ENCODE measurements at places on chromosomes 7 and 10. TPM values are rescaled to one million over a fixed set of nuclear protein-coding genes. Genes with fewer than 3 reads are reported as not detected.

DNA sequence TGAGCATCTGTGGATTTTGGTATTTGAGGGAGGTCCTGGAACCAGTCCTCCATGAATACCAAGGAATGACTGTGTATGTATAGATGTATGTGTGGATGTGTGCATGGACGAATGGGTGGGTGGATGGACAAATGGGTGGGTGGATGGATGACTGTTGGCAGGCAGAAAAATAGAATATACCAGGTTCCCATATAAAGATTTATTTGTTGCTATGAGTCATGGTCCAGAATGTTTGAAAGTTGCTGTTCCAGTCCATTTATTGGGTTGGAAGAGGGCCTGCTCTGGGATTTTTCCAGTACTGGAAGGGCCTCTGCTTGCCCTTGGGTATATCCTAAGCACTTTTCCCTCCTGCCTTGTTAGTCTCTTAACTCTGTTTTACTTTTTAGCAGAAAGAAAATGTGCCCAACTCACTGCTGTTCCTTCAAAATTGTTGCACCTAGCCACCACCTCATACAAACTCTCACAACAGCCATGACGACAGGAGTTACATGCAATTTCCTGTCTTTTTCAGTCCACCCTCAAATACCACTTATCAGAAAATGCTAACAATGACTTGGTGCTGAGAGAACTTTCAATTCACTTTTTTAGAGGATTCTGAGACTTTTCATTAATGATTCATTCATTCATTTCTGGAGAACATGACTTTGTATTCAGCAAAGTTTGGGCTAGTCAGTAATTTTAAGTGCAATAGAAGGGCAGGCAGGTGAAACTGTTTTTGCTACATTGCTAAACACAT, 108.1 kb downstream of the EEPD1 start:
- DNase-seq, result no peak

- no peak for DNase-seq
Measured at GRCh38 chr7:74655768-74656440, 1.6 kb upstream of the GTF2I start.

GRCh38 chr10:99905971-99906370, 103.8 kb downstream of the DNMBP start:
- no peak for DNase-seq

DNA sequence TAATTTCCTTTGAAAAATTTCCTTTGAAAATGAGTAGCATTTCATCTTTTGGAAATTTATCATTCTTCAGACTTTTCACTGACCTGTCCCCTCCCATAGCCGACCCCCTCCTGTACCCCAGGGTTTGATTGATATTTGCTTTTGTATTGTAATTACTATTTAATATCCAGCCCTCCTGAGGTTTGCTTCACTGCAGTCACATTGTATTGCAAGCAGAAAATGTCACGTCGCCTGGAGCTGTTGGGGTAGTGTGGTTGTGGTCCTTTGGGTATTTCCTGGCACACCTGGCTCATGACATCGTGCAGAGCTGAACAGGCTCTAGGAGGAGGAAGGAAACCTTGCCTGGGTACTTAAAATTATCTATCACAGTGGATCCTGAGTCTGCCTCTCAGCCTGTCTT, 116.1 kb downstream of the INSYN2A start:
- DNase-seq, result no peak

DNA sequence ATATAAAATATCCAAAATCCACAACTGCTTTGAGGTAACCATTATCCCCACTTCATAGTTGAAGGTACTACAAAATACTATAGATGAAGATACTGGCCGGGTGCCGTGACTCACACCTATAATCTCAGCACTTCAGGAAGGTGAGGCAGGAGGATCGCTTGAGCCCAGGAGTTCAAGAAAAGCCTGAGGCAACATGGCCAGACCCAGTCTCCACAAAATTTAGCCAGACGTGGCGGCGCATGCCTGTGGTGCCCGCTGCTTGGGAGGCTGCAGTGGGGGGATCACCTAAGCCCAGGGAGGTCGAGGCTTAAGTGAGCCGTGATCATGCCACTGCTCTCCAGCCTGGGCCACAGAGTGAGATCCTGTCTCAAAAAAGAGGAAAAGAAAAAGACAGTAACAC, 21.7 kb downstream of the TMEM254 start:
- DNase-seq, result no peak

DNA sequence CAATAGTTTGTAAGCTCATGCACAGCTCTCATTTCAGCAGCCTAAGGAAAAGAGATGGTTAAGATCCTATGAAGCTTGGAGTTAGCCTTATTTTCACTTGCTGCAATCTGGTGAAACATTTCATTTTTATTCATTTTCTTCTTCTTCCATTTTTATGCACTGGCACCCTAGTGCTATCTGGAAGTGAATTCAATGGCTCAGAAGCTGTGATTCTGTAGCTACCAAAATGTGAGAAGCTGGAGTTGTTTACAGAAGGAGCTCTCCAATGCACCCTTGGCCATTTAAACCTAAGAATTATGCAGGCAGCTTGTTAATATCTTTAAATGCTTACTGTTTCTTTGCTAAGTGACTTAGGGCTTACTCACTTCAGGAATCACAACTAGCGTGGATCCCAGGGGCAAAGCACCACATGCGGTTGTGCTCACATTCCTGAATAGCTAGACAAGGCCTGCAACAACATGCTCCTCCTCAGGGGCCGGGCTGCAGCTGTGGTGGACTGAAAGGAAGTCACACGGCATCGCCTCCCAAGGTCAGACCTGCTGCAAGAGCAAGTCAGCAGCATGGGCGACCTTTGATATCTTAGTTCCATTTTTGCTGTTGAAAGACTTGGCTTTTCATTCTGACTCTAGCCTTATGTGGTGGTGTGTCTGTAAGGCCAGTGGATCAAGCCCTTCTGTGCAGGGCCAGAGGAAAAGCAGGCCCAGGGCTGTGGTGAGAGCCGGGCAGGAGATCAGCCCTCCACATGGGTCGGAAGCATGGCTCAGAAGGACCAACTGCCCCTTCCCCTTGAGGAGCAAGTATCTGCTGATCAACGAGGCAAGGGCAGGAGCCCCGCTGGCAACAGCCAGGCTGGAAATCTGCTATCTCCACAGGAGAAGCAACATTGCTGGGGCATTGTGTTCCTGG, 91.9 kb upstream of the MBL2 start:
- DNase-seq, result peak; percentile 83

DNA sequence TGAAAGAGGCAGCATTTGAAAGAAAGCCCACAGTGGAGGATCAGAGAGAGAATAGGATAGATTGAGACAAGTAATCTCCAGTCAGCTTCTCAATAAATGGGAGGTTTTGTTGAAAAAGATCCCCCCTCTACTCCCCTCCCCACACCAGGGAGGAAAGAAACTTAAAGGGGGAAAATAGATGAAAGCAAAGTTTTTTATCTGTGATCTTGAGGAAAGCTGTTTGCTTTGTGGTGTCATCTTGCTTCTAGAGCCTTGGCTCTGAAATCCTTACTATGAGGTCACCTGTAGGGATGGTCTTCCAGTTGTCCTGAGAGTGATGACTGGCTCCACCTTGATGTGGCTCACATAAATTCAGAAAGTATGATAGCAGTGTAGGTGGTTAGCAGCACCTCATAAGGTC, at the start of gene SPAM1:
SPAM1 (plus strand) TSS at position 301 of the 400 bp plus-strand sequence. CDS start 28,330 bp downstream, outside the sequence.
- no peak for DNase-seq

DNA sequence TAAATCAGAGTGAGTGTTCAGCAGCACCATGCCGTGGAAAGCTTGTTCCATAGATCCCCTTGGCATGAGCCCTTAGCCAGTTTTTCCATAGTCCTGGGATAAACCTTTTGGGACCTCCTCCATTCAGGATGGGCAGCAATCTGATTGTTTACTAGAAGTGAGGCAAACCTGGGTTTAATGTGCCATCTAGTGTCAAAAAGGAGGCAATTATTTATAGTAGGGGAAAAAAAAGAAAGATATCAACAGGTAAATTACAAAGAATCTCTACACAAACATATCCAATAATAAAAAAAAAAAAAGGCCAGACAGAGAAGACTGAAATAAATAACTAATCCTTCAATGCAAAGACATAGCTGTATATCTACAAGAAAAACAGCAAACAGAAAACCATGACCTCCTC, 229.0 kb upstream of the STK17A start:
- DNase-seq, result no peak

DNA sequence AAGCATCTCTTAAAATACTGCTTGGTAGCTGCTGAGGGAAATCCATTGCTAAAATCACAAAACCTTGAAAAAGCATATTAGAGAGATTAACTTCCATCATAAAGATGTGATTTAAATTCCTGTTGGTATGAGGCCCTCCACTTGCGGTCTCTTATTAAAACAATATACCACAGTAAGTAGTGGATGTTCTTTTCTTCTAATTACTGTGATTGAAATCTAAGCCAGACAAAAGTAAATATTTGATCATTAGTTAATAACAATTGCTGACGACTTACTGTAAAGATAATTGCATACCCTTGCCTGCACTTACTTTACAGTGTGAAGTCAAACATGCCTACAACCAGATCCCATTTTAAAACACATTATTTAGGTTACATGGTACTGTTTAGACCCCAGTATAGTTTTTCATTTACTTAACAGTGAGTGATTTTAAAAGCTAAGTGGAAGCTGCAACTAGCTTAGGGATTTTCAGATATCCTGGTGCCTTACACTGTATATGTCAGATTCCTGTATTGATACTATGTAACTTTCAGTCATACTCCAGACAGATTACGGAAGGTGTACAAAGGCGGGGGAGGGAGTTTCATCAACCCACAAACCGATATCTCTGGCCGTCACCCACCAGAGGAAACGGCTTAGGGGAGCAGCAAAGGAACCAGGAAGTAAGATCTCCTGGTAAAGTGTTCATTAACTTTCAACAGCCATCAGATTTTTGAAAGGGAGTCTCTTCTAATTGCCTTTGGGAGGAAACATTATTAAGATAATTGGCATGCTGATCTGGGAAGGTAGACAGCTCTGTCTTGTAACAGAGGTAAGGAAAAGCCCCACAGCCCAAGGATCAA, 986 bp downstream of the NRP1 start:
- no peak for DNase-seq

DNA sequence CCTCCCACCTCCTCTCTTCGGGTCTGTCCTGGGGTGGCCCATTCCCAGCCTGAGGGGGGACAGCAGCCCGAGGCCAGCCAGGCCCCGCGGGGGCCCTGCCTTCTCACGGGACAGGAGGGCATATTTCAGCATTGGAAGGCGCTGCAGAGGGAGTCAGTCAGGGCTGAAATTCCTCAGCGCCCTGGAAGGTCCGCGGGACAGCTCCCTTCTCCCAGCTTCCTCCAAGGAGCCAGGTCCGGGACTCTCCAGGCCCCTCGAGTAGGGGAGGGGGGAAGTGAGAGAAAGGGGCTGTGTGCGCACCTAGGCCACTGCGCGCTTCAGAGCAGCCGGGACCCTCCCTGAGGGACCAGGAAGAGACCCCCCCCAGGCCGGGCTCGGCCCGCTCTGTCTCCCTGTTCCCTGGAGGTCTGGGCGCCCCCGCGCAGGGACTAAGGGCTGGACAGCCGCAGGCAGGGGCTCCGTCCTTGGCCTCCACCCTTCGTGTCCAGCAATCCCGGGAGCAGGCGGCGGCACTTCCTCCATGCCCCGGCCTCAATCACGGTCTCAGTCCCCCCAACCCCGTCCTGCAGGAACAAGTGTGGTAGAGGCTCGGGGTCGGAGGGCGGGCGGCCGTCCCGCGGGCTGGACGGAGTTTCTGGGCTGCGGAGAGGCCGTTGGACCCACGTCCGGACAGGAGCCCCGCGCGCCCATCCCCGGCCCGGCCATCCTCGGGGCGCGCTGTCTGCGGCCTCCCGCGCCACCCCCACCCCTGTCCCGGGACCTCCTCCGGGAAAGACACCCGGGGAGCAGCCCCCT, 6.0 kb upstream of the ELFN1 start:
- peak; percentile 14 for DNase-seq

EPHB6 gene
- 7.4 TPM for total RNA-seq

RET gene
- 0.50 TPM for total RNA-seq

CNTNAP2 gene
- 14.7 TPM for total RNA-seq

ZNF425 gene
- total RNA-seq, result 2.7 TPM

Measured in hepatocyte (in vitro differentiated cells).